Right atrium auricular region (tissue), 2 donors: ENCODE measurements at places on chromosomes 1 and 21. TPM values are rescaled to one million over a fixed set of nuclear protein-coding genes. Genes with fewer than 3 reads are reported as not detected.

GRCh38 chr1:156589546-156589945 is 2.0 kb upstream of the NAXE start:
- no peak overlapping the region for H3K4me3 ChIP-seq
- peaks cover 12% of the 10 kb centered on the region for H3K36me3 ChIP-seq
- no peaks in the 10 kb centered on the region for H3K4me1 ChIP-seq

The NBPF10 gene
- 0.89 TPM for total RNA-seq

The OLFM3 gene
- not detected for total RNA-seq

GRCh38 chr1:172512591-172512990 is 20.4 kb upstream of the SUCO start:
- no peak overlapping the region for H3K4me3 ChIP-seq
- H3K4me1 ChIP-seq = no peaks in the 10 kb centered on the region
- no peaks in the 10 kb centered on the region for H3K27me3 ChIP-seq
- no peak for DNase-seq
- no peak overlapping the region for H3K27ac ChIP-seq

DNA sequence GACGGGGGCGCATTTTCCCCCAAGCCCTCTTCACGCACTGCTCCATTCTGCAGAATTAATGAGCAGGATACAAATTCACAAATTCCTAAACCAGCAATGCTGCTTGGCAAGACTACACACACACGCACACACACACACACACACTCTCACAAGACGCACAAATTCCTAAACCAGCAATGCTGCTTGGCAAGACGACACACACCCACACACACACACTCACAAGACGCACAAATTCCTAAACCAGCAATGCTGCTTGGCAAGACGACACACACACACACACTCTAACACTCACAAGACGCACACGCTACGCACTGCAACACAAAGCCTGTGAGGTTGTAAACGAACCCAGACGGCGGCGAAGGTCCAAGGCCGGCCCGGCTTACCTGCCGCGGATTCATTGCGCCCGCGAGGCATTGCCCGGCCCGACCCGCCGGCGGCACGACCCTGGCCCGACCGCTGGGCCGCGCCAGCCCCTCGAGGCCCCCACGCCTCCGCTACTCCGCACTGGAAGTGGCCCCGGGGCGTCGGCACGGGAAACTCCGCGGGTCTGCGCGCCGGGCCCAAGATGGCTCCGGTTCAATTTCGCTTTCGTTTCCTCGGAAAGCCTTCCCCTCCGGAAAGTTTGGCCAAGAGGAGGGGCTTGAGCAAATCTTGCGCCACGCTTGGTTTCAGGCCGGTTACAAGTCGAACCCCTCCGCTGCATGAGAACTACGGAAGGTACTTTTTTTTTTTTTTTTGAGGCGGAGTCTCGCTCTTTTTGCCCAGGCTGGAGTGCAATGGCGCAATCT is at the start of gene ADAR:
ADAR (minus strand) TSS at position 578 of the 788 bp plus-strand sequence; CDS start at position 398, 180 bp downstream.
- H3K27me3 ChIP-seq = no peaks in the 10 kb centered on the region
- no peaks in the 10 kb centered on the region for H3K36me3 ChIP-seq
- peak within 1 kb of the TSS; percentile 97 for H3K27ac ChIP-seq
- H3K4me3 ChIP-seq = peak within 1 kb of the TSS; percentile 90
- DNase-seq = peak; percentile 95

The HSPA6 gene
- total RNA-seq = 1.3 TPM

The ADAMTSL4 gene
- 21.9 TPM for total RNA-seq

GRCh38 chr1:244830639-244831038 is 4.8 kb upstream of the COX20 start:
- no peak overlapping the region for H3K27ac ChIP-seq
- H3K27me3 ChIP-seq = no peaks in the 10 kb centered on the region
- no peak for DNase-seq
- peaks cover 5% of the 10 kb centered on the region for H3K36me3 ChIP-seq
- H3K4me1 ChIP-seq = no peaks in the 10 kb centered on the region

The ERG gene
- 6.3 TPM for total RNA-seq
